ENCODE measurements at places on chromosomes 6 and 20. TPM values are rescaled to one million over a fixed set of nuclear protein-coding genes. Genes with fewer than 3 reads are reported as not detected.

GRCh38 chr6:118618676-118619377, 32.6 kb downstream of the CEP85L start:
- H3K4me1 ChIP-seq: peaks cover 3% of the 10 kb centered on the region
- H3K27me3 ChIP-seq: no peaks in the 10 kb centered on the region
- no peaks in the 10 kb centered on the region for H3K36me3 ChIP-seq
- peak; percentile 69 for DNase-seq
- H3K4me3 ChIP-seq: no peak overlapping the region

DNA sequence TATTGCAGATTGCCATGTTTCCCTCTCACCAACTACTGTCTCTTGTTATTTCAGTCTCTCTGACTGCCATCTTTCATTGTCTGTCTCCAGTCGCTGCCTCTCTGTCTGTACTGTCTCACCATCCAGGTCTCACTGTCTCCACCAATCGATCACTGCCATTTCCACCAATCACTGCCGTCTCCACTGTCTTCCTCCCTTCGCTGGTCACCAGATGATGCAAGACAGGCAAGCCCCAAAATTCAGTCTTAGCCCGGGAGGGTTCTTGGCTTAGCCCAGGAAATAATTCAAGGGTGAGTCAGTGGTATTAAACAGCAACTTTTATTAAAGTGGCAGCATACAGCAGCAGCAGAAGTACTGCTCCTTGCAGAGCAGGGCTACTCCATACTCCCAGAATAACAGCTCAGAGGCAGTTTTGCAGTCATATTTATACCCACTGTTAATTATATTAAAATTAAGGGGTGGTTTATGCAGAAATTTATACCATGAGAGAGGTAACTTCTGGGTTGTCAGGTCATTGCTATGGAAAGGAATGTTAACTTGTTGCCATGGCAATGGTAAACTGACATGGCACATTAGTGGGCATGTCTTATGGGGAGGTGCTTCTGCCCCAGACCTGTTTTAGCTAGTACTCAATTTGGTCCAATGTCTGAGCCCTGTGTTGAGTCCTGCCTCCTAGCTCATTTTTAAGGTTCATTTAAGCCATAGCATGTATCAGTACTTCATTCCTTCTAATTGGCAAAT, 23.0 kb upstream of the ECHDC1 start:
- H3K4me3 ChIP-seq: no peak overlapping the region
- H3K4me1 ChIP-seq: peaks cover 6% of the 10 kb centered on the region
- H3K36me3 ChIP-seq: no peaks in the 10 kb centered on the region
- no peaks in the 10 kb centered on the region for H3K27me3 ChIP-seq
- no peak for DNase-seq
- no peak overlapping the region for H3K27ac ChIP-seq

- H3K27me3 ChIP-seq: no peaks in the 10 kb centered on the region
- H3K4me3 ChIP-seq: no peak overlapping the region
- peaks cover 9% of the 10 kb centered on the region for H3K4me1 ChIP-seq
- no peak for DNase-seq
- H3K36me3 ChIP-seq: no peaks in the 10 kb centered on the region
These were observed 49.2 kb downstream of the GOPC start for GRCh38 chr6:117553142-117553541.

DNA sequence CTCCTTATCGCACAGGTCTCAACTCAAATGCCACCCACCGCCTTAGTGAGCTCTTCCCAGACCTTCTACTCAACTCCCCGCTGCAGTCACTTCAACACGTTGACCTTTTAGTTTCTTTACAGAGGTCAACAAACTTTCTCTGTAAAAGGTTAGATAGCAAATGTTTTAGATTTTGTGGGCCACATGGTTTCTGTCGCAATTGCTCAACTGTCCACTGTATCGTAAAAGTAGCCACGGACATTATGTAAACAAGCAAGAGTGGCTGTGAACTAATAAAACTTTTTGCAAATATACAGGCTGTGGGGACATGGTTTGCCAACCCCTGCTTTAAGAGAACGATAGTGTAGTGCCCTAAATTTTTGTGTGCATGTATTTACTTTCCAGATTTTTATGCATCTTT, 247.6 kb upstream of the TSHZ2 start:
- H3K27me3 ChIP-seq: no peaks in the 10 kb centered on the region
- H3K4me1 ChIP-seq: no peaks in the 10 kb centered on the region
- no peaks in the 10 kb centered on the region for H3K36me3 ChIP-seq
- no peak overlapping the region for H3K27ac ChIP-seq

Gene FOXA2
- not detected for total RNA-seq

- no peak for DNase-seq
- no peak overlapping the region for H3K27ac ChIP-seq
- H3K27me3 ChIP-seq: no peaks in the 10 kb centered on the region
- no peak overlapping the region for H3K4me3 ChIP-seq
These were observed 3.2 kb downstream of the DEF6 start for GRCh38 chr6:35300848-35301247.
